Cardiac muscle cell (in vitro differentiated cells and primary cell): ENCODE measurements at places on chromosomes 6 and 20.

GRCh38 chr6:15504581-15505350 is 158.1 kb downstream of the DTNBP1 start:
- H3K27ac ChIP-seq, result no peak overlapping the region
- no peaks in the 10 kb centered on the region for H3K27me3 ChIP-seq
- H3K4me3 ChIP-seq, result no peak overlapping the region
- DNase-seq, result no peak

GRCh38 chr6:16594849-16595248 is 166.4 kb downstream of the ATXN1 start:
- H3K36me3 ChIP-seq, result no peaks in the 10 kb centered on the region
- DNase-seq, result no peak
- no peaks in the 10 kb centered on the region for H3K4me1 ChIP-seq

DNA sequence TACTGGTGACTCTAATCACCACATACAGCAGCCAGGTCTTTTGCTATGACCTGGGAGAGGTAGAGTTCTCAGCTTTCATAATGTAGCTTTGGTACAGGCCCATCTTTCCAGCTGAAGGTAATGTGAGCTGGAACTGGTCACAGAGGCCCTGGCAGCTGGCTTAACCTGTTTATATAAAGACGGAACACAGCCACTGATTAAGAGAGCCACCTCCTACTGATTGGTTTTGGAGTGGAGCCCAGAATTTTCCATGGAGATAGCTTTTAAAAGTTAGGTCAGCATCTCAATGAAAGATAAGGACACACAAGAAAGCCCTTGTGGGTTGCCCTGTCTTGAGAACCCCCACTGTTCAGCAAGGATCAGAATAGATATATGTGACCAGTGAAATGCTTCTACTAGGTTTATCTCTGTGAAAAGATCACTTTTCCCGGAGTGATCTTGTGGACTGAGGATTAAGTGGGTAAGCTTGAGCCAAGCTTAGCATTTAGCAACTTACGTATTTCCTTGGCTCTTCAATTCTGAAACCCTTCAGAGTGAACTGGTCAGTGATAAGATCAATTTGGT is 213.7 kb upstream of the CITED2 start:
- peak; percentile 65 for DNase-seq
- peaks cover 53% of the 10 kb centered on the region for H3K4me1 ChIP-seq
- peak overlapping the region; percentile 82 for H3K27ac ChIP-seq

DNA sequence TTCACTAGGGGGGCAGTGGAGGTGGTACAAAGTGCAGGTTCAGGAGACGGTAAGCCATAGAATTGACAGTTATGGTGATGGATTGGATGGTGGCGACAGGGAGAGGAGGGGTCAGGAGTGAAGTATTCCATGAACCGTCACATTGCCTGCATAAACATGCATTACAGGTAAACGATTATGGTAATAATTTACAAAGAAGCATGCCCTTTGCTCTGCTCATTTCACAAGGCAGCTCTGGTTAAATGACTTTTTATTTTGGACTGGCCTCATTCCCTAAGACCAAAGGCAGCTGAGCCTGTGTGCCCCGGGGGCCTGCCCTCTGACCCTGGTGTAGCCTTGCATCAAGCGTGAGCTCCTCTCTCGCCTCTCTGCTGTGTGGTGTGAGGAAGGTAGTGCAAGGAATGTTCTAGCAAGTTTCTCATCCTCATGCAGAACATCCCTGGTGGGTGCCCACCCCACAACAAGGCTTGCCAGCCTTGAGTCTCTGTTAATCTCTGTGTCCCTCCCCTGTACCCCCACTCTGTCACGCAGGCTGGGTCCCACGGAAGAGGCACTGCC is 59.0 kb downstream of the PPP1R14C start:
- no peak overlapping the region for H3K27ac ChIP-seq
- no peak for DNase-seq
- H3K4me1 ChIP-seq, result peaks cover 26% of the 10 kb centered on the region
- no peak overlapping the region for H3K4me3 ChIP-seq

- H3K4me1 ChIP-seq, result no peaks in the 10 kb centered on the region
- no peaks in the 10 kb centered on the region for H3K36me3 ChIP-seq
- no peak for DNase-seq
- no peak overlapping the region for H3K27ac ChIP-seq
- H3K27me3 ChIP-seq, result no peaks in the 10 kb centered on the region
Observed at GRCh38 chr6:160583794-160584193, 80.3 kb downstream of the LPA start.
